ENCODE measurements at places on chromosomes 12 and 14. TPM values are rescaled to one million over a fixed set of nuclear protein-coding genes. Genes with fewer than 3 reads are reported as not detected.

The FAM181A gene
- not detected for total RNA-seq

The DPPA3 gene
- total RNA-seq = not detected

The ELK3 gene
- 11.3 TPM for total RNA-seq

The PDZRN4 gene
- not detected for total RNA-seq

The ZDHHC22 gene
- not detected for total RNA-seq

The GLT8D2 gene
- 0.43 TPM for total RNA-seq

The ANO4 gene
- total RNA-seq = 0.43 TPM

The ADGRD1 gene
- total RNA-seq = not detected

The ZNF84 gene
- 15.3 TPM for total RNA-seq

The TMTC1 gene
- total RNA-seq = 16.6 TPM

The MANSC4 gene
- total RNA-seq = not detected

The ARMH4 gene
- 1.4 TPM for total RNA-seq
